ENCODE measurements at places on chromosomes 11 and 22. TPM values are rescaled to one million over a fixed set of nuclear protein-coding genes. Genes with fewer than 3 reads are reported as not detected.

- DNase-seq, result no peak
Observed at GRCh38 chr11:33362051-33362910, 105.1 kb downstream of the HIPK3 start.

- DNase-seq, result no peak
Observed at GRCh38 chr11:119319700-119320239, 2.8 kb upstream of the MCAM start.

DNA sequence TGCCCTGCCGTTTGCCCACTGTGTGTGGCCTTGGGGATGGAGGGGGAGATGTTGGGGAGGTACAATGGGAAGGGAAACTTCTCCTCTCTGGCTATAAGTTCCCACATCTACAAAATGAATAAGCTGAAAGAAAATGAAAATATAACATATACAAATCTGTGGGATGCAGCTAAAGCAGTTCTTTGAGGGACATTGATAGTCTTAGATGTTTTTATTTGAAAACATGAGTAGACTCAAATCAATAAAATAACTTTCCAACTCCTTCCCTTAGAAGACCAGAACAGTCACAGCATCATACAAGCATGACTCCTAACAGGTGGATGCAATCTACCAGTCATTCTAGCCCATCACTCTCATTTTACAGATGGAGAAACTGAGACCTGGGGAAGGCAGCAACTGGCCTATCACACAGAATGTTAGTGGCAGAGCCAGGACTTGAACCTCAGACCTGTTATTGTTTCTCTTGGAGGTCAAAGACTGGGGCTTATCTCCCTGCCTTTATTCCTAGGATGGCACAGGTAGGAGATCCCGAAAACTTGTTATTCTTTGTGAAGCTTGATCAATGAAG, 25.2 kb upstream of the CCDC86 start:
- DNase-seq, result no peak

DNA sequence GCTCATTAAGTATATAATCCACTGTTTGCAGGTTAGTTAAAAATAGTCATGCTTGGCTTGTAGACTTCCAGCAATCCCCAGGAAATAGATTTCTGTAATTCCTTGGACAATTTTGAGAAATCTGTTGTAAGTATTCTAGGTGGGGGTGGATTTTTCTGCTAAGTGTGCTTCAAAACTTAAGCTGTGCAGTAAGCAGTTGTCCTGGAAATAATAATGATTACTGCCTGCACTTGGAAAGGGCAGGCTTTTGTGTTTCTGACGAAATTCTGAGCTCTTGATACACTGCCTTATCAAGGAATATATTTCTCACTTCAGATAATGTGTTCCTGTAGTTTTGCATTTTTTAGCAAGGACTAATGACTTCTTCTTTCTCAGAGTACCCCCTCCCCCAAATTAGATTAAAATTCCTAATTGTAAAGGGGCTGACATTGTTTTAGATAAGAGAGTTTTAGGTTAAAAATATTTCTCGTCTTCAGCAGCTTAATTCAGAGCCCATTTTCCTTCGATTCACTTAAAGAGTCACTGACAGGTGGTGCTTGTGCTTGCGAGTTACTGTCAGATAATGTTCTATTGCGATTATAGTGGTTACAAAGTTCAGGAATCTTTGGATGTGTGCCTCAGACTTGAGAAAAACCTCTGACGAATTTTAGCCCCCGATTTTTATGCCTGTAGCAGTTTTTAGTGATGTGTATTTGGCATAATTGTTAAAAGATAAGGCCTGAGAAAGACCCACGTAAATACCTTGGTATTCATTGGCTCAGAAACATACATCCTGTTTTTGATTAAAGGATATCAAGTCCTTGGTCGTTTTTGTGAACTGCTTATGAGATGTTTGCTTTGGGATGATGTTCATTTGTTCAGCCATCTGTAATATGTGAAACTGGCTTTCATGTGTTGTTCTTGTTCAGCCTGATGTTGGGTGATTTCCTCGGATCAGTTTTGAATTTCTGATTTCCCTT, 120.5 kb downstream of the HIPK3 start:
- DNase-seq, result no peak

- no peak for DNase-seq
Observed at GRCh38 chr11:125967515-125967914, 21.7 kb downstream of the VSIG10L2 start.

GRCh38 chr22:46561435-46561905, 24.1 kb upstream of the CELSR1 start:
- DNase-seq, result peak; percentile 67

GRCh38 chr11:38176686-38177322, 1578.8 kb upstream of the RAG2 start:
- no peak for DNase-seq

DNA sequence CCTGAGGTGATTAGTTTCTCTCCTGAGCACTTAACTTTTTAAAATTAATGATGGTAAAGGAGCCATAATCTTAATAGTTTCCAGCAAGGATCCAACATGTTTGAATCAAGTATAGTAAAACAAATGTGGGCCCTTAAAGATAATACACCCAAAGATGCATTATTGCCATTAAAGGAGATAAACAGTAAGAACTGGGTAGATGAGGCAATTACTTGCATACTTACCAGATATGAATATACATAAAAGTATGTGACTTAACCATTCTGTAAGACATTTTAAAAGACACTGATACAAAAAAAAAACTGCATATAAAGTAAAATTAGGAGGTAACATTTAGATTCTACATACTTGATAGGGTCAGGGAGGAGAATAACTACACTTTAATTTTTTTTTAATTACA, 48.2 kb downstream of the CADM1 start:
- no peak for DNase-seq

DNA sequence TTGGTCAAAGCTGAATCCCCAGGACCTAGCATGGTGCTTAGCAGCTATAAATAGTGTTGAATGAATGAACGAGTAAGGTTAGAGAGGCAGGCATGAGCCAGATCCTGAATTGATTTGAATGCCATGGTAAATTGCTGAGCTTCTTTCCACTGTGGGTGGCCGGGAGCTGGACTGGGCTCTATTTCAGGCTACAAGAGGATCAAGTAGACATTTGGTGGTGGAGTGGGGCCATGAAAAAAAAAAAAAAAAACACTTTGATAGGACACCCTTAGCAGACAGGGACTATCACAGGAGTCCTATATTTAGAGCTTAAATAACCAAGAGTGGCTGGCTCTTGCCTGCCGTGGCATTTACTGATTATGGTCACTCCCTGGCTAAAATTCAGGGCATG, 77.6 kb downstream of the MIAT start:
- no peak for DNase-seq

- no peak for DNase-seq
Observed at GRCh38 chr11:15699978-15700377, 585.3 kb downstream of the INSC start.

The CCDC188 gene
- total RNA-seq, result 0.52 TPM

The SMPD1 gene
- 23.8 TPM for total RNA-seq

The EED gene
- 170 TPM for total RNA-seq

The FERMT3 gene
- total RNA-seq, result 195 TPM

The PARVA gene
- total RNA-seq, result 0.41 TPM

The CNTN5 gene
- total RNA-seq, result not detected

Data from activated CD4-positive, alpha-beta memory T cell treated with anti-CD3 and anti-CD28 coated beads for 36 hours (primary cell).